Spleen (tissue), 13 donors: ENCODE measurements at places on chromosomes 2 and 18.
A peak's percentile ranks its signal among the peaks of the same experiment; 100 is the strongest.

- peak; percentile 46 for DNase-seq
Measured at GRCh38 chr2:240701736-240702639, 10.3 kb downstream of the AQP12A start.

GRCh38 chr2:105882341-105882740 lies 137.6 kb downstream of the NCK2 start:
- DNase-seq, result no peak

DNA sequence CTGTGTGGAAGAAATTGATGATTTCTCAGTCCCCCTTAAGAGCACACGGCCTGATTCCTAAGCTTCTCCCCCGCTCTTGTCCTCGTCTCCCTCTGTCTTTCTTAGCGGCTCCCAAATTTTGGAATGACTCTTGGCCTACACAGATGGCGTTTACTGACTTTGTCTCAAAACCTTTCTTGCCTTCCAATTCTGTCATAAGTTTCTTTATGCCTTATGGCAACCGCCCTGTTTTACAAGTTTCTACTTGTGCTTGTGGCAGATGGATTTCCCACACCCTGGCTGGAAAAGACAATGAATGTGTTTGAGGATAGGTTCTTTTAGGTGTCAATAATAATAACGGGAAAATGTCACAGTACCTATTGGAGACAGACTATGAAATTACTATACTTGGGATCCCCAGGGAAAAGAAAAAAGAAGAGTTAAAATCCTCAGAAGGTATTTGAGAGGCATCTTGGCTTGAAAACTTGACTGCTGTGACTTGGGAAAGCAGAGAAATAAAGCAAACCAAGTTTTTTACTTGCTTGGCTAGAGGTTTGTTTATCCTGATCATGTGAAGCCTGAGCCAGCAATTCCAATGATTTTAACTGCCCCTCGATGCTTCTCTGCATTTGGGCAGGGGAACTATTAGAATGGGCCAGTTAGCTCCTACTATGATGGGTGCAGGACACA lies 276.4 kb downstream of the HRH4 start:
- no peak for DNase-seq

DNA sequence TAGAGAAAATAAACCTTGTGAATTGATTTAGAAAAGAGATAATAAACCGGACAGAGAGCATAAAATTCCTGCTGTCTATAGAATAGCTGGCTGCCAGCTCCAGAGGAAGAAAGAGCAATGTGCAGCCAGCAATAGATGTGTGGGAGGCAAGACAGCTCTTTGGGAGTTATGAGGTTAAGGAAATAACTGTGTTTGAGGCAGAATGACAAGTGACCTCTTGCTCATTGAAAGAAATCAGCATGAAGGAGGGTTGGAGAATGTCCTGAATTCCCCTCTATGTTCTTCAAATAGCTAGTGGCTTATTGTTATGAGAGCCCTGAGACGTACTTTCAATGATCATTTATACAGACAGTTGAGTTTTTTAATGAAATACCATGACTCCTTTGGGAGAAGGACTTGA lies 1009.9 kb upstream of the NXPH2 start:
- DNase-seq, result no peak

GRCh38 chr2:145059914-145060313 lies 540.0 kb upstream of the ZEB2 start:
- no peak for DNase-seq

- no peak for DNase-seq
Measured at GRCh38 chr2:190105554-190105953, 43.0 kb upstream of the MSTN start.

GRCh38 chr2:49719241-49719640 lies 564.9 kb upstream of the FSHR start:
- no peak for DNase-seq

- DNase-seq, result no peak
Measured at GRCh38 chr2:205171261-205171940, 510.9 kb upstream of the NRP2 start.

DNA sequence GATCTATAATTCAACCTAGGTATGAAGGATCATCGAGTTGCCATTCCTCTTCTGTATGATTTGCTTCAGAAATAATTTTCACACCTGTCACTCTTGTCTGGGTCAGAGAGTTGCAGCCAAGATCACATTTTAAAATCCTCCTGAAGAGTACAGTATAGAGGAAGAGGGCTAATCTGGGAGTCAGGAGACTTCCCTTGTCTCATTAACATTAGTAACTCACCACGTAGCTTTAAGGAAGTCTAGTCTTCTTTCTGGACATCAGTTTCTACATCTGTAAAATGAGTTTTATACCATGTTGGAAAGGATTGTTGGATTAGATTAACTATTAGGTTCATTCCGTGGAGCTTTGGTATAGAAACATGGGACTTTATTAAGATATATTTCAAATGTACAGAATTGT lies 109.4 kb downstream of the TDRD15 start:
- no peak for DNase-seq

DNA sequence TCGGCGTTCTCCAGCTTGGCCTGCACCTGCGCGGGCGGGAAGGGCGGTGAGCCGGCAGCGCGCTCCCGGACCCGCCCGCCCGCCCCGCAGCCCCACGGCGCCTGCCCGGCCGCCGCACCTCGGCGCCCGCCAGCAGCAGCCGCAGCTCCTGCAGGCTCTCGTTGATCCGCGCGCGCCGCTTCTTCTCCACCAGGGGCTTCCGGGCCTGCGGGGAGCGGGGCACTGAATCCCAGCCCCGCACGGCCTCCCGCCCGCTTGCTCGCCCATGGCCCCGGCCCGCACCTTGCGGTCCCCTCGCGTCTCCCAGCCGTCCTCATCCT lies 335 bp downstream of the HES6 start:
- DNase-seq, result no peak

GRCh38 chr2:34899079-34899478 lies 1300.0 kb upstream of the FAM98A start:
- no peak for DNase-seq

- DNase-seq, result no peak
Measured at GRCh38 chr2:178510384-178510783, 30.1 kb downstream of the PLEKHA3 start.

DNA sequence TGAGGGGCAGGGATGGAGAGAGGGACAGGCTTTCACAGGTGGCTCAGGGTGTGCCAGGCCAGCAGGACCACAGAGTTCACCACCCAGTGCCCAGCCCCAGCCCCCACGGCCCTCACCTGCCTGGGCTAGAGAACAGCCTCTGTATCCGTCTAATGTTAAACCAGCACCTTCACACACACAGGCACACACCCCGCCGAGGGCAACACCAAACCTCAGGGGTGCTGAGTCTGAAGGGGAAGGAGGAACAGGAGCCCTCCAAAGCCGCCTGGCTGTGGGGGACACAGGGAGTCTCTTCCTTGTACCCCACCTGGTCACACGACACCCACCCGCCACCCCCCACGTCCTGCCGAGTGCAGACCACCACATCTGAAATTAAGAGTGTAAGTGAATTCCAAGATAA lies 205.8 kb upstream of the SALL3 start:
- no peak for DNase-seq

- DNase-seq, result no peak
Measured at GRCh38 chr2:212929116-212929515, 222.3 kb downstream of the IKZF2 start.

- DNase-seq, result no peak
Measured at GRCh38 chr2:1738646-1739302, 5.5 kb downstream of the PXDN start.

GRCh38 chr18:9065864-9066263 lies 36.6 kb upstream of the NDUFV2 start:
- DNase-seq, result no peak

- no peak for DNase-seq
Measured at GRCh38 chr2:150127346-150127990, 360.0 kb downstream of the RND3 start.

GRCh38 chr2:240292035-240292574 lies 143.4 kb upstream of the GPC1 start:
- DNase-seq, result no peak

DNA sequence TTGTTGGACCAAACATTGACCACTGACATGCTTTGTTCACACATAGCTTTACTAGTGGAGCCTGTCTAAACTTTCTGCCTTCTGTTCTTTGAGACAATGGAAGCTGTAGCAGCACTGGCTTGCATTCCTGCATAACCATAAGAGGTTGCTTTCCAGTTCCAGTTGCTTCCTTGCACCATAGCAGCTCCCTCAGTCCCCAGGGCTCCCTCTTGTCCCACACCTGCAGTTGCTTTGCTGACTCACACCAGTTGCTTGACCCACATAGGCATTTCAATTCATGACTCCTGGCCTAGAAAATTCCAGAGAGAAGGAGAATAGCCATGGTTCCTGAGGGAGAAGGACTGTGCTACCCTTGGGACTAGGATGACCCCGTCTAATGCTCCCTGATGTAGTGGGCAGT lies 20.9 kb downstream of the SGPP2 start:
- DNase-seq, result no peak

DNA sequence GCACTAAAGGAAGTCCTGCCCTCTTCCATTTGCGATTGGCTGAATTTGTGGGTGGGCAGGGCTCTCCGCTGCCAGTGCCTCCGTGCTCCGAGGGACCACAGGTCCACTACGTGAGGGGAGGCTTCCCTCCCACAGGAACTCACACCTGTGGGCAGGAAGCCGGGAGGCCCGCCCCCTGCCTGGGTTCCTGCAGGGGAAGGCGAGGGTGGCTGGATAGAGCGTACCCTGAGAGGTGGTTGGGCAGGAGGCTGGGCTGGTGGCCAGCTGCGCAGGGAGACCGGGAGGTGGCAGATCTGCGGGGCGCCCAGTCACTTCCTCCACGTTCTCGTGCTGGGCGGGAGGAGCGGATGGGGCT lies 47.0 kb upstream of the PTH2R start:
- peak; percentile 86 for DNase-seq

- no peak for DNase-seq
Measured at GRCh38 chr2:223979730-223980396, 22.6 kb downstream of the MRPL44 start.

- DNase-seq, result peak; percentile 89
Measured at GRCh38 chr18:24014986-24015638, 558 bp downstream of the TTC39C start.

GRCh38 chr2:200350850-200351285 lies 44.4 kb downstream of the SPATS2L start:
- DNase-seq, result no peak

DNA sequence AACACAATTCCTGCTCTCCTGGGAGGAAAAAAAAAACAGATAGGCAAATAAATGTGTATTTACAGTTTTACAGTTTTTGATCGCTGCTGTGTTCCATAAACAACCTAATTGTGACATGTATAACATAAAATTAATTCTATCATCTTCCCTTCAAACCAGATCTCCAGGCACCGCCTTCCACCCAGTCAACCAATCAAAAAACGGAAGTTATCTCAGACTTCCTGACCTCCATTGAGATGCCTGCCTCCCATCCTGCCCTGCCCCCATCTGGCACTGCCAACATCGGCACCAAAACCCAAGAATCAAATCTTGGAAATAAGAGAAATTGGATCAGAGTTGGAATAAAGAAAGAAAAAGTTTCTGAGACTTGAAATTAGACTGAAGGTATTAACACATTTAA lies 3.1 kb upstream of the RIOK3 start:
- DNase-seq, result no peak

- peak; percentile 63 for DNase-seq
Measured at GRCh38 chr2:241770185-241770935, 6.3 kb upstream of the GAL3ST2 start.

DNA sequence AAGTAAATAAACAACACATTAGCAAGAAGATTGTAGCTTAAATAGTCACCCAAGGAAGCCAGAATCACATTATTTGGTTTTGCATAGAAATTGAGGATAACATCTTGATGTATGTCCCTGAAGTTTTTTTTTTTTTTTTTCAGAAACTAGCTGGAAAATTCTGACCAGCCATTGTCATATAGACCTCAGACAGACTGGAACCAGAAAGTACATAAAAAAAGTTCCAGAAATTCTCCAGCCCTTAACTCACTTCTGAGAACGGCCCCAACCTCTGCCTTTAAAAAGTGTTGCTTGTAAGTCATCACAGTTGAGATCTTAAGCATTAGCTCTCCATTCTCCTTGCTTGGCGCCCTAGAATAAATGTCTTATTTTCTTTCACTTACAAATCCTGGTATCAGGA lies 350.5 kb downstream of the CCDC85A start:
- DNase-seq, result no peak

GRCh38 chr18:59500765-59501164 lies 141.7 kb upstream of the LMAN1 start:
- DNase-seq, result no peak

- DNase-seq, result no peak
Measured at GRCh38 chr2:42914314-42914713, 121.9 kb upstream of the HAAO start.

GRCh38 chr2:7357993-7358392 lies 440.8 kb downstream of the RNF144A start:
- no peak for DNase-seq

GRCh38 chr2:126808929-126809328 lies 89.8 kb upstream of the TEX51 start:
- no peak for DNase-seq

GRCh38 chr2:128573531-128573930 lies 254.9 kb upstream of the HS6ST1 start:
- DNase-seq, result no peak

DNA sequence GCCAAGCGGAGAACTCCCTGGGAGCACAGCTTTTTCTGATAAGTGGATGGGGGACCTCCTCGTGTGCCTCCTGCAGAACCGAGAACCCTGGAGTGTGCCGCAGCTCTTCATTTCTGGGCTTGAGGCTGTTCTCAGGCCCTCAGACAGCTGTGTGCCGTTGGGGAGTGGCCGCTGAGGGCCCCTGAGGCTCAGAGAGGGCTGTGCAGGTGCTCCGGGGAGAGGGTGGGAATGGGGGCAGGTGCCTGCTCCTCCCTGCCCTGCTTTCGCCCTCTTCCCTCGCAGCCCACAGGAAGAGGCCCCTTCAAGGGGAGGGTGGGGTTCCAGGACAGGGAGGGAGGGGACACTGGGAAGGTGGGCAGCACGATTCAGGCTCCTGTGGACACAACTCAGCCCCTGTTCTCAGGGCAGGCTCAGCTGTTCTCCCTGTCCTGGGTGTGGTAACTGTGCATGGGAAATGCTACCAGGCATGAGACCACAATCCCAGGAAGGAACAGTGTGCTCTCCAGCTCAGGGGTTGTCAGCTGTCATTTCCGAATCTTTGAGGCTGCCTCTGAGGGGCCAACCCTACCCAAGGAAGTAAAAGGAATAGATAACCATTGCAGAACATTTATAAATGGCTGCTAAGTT lies 11.3 kb downstream of the LCT start:
- DNase-seq, result no peak

- no peak for DNase-seq
Measured at GRCh38 chr2:145040433-145040832, 520.5 kb upstream of the ZEB2 start.
